Activated CD4-positive, CD25-positive, alpha-beta regulatory T cell treated with anti-CD3 and anti-CD28 coated beads, Interleukin-2, amount 50 U/mL, for 72 hours (primary cell): ENCODE measurements at places on chromosomes 4 and X.
A peak's percentile ranks its signal among the peaks of the same experiment; 100 is the strongest.

GRCh38 chr4:142278663-142279062, 567.4 kb downstream of the INPP4B start:
- no peak for DNase-seq

GRCh38 chrX:132219343-132219768, at the start of gene RAP2C:
TSS of gene RAP2C (minus strand) at chrX:132219447. CDS start at chrX:132217268, 2,179 bp downstream.
- DNase-seq, result peak; percentile 40

- DNase-seq, result no peak
Measured at GRCh38 chr4:66376396-66376795, 706.1 kb upstream of the EPHA5 start.

DNA sequence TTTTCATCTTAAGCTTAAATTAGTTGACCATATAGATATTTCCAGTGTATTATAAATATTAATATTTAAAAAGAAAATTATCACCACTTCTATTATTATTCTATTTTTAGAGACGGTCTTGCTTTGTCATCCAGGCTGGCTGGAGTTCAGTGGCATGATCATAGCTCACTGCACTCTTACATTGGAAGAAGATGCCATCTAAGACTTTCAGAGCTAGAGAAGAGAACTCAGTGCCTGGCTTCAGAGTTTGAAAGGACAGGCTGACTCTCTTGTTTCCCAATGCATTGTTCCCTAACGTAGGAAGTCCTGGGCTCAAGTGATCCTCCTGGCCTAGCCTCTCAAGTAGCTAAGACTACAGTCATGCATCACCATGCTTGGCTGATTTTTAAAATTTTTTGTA, 75.9 kb downstream of the FIP1L1 start:
- no peak for DNase-seq

DNA sequence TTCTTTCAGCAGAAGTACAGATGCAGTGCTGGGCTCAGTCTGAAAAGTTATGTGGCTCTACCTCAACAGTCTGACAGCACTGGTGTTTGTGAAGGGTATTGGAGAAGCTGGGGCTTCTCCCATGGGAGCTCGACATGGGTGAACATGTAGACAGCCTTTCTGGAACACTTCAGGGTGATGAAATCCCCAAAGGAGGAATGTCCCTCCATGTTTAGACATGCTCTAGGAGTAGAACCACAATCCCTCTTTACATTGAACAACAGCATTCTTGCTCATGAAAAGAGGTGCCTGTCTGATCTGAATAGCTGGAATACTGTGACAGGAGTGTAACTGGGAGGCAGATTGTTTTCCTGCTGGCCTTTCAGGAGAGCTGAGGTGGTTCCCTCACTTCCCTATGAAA, 53.8 kb upstream of the NAP1L2 start:
- DNase-seq, result no peak

DNA sequence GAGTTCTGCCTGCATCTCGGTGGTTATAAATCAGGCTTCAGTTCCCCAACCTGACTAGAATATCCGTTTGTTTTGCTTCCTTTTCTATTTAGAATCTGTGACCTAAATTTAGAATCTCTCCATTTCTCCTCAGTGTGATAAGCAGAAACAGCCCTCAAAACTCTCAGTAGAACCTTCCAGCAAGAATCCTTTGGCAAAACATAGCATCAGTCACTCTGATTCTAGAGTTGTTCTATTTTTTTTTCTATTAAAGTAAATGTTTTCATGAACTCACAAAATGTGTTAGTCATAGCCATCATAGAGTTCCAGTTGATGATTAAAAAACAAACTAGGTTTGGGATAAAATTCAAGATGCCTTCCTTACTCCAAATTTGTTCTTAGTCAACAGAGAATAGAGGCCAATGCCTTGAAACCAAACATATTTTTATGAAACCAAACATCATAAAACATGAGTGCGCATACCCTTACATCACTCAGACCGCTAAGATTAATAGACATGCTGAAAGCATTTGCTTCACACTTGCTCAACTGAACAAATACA, 13.2 kb upstream of the C1QTNF7 start:
- no peak for DNase-seq

DNA sequence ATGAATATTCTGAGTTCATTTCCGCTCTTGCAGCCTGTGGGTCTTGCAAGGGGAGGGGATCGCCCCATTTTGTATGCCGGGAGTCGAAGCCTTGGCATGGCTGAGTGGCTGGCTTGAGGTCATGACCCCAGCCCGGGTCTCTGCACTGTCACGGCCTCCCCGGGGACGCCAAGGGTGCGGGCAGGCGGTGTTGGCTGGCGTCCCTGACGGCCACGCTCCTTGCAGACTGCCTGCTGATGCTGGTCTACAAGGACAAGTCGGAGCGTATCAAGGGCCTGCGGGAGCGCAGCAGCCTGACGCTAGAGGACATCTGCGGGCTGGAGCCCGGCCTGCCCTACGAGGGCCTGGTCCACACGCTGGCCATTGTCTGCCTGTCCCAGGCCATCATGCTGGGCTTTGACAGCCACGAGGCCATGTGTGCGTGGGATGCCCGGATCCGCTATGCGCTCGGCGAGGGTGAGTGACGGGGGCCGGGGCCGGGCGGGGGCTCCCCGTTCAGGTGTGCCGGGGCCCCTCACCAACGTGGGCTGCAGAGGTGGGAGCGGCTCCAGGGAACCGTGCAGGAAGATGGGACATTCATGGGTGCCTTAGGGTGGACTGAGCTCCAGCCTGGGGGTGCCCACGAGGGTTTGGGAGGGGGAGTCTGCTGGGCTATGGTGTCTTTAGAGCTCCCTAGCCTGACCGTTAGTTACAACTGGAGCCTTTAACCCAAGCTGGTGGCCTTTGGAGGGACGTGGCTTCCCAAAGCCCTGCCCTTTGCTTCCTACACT, 10.3 kb downstream of the DOK7 start:
- DNase-seq, result no peak

DNA sequence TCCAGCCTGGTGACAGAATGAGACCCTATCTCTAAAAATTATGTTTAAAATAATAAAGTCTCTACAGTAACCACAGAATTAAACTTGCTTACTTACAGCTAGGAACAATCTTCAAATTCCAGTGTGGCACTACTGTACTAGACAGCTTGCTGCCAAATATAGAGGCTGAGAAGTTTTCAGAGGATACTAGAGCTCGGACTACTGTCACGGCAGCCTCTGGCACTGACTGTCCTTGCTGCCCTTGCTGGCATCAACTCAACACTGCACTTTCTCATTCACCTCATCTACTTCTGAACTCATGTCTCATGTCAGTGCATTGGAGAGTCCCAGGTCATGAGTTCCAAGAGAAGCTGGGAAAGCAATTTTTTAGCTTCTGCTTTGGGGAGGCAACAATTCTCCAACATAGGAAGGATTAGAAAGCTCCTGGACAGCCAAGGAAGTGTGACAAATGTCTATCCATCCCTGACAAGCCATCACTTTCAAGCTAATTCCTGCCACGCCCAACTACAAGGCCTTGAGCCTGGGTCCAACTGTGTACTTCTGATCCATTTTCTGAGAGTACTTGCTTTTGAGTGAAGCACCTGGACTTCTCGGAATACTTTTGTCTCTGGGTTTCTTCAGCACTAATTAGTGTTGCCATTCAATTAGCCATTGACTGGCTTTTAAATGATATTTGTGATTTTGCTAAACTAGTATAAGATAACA, 98.6 kb upstream of the NR3C2 start:
- DNase-seq, result no peak

DNA sequence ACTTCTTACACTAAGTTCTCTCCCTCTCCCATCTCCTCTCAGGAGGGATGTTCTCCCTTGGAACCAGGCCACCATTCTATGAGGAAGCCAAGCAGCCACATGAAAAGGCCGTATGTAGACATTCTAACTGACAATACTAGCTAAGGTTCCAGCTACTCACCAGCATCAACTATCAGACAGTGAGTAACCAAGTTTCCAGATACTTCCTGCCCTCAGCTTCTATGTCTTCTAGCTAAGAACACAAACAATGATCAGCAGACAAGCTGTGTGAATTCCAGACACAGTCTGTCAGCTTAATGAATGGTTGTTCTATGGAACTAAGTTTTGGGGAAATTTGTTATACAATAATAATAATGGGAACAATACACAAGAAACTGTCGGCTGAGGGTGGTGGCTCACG, 50.8 kb downstream of the SMIM14 start:
- DNase-seq, result no peak

DNA sequence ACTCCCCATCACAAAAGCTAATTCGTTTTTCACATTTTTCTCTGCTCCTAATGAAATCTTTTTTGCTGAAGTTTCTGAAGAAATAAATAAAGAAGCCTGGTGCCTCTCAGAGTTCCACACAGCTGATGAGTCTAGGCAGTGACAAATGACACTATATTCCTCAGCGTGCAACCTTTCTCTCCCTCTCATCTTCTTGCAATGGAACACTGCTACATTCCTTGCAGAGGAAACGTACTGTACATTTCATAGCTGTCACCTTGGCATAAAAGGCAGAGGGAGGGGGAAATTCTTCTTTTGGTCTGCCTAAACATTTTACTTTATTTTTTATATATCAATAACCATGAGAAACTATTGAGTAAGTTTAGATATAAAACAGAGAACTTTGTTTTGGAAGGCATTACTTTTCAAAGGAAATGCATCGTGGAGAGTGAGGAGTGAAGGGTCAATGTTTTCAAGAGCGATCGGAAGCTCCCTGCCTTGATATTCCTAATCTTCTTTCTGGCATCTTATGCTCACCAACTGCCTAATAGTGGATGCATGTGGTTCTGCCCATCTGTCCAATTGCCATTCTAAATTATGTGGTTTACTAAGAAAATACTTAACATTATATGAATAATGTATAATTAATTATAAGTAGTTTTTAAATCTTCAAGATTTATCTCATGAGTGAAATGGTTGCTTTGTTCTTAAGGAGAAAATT, 29.4 kb downstream of the SNCA start:
- no peak for DNase-seq

- no peak for DNase-seq
Measured at GRCh38 chr4:163382178-163382869, 38.6 kb downstream of the NPY5R start.

DNA sequence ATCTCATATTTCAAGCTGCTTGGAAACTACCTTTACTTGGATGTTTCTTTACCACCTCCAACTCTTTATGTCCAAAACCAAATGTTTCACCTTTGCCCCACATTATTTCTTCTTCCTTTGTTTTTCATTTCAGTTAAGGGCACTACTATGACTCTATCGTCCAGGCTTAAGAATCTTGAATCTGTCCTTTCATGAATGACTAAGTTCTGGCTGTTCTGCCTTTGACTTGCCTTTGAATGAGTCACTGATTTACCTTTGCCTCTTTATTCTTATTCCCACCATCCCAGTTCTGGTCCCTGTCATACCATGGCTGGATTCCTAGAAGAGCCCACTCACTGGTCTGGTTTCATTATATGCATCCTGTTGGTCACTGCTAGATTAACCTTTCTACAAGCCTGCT, 30.6 kb upstream of the PLAC1 start:
- DNase-seq, result no peak

GRCh38 chrX:19889582-19890342, 2.4 kb upstream of the SH3KBP1 start:
- DNase-seq, result no peak

- DNase-seq, result no peak
Measured at GRCh38 chr4:159779716-159780115, 676.8 kb downstream of the RAPGEF2 start.

- no peak for DNase-seq
Measured at GRCh38 chr4:112518675-112519074, 2.7 kb upstream of the NEUROG2 start.

DNA sequence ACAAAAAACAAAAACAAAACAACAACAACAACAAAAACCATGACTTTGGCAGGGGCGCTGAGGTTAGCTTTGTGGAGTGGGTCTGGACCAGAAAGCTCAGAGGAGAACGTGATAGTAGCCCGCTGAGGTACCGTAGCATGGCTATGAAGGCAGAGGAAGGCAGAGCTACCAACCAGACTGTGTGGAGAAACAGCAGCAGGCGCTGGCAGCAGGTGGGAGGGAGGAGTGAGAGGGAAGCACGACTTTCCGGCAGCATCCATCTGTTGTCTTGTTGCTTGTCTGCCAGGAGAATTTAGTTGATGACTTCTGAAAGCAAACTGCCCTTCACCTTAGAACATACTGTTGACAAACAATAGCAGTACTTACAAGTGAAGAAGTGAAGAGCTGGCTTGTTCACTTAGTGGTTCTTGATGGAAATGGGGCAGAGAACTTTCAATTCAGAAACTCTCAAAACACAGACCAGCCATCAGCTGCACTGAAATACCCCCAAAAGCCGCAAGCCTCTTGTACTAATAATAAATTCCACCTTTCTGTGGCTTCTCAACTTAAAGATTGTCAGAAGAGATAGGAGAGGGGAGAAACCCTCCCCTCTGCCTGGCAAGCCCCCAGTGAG, 447.2 kb downstream of the SLITRK2 start:
- DNase-seq, result no peak

GRCh38 chrX:137278825-137279224, 245.0 kb upstream of the GPR101 start:
- DNase-seq, result no peak

DNA sequence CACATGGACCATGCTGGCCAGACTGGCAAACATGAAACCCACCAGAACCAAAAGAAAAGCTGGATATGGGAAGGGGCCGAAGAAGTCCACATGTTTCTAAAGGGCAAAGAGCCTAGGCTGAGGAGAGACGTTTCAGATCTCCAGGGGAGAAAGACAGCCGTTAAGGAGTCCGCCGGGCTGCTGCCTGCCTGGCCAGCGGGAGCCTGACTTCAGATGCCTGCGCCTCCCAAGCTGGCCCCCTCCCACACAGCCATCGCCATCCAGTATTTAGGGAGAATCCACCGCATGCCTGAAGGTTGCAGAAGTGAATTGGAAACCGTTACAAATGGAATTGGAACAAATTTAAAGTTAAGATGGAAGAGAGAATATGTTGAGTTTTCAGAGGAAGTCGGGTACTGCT, 2.9 kb downstream of the TBL1X start:
- no peak for DNase-seq

DNA sequence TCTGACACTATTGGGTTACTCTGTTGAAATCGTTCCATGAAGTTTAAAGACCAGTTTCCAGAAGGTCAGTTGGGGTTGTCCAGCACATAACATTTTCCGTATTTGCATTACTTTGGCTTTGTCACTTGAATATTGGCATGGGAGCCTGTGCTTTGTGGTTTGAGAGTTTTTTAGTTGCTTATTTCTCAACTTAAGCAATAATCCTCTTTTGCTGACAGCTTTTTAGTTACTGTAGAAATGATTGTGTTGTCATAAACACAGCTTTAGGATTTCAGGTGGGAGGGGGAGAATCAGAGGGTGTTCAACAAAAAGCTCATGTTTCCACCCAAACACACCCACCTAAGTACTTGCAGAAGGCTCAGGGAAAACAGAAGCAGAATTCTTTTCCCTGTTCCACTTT, 210.7 kb upstream of the TLL1 start:
- no peak for DNase-seq

GRCh38 chr4:154073107-154073822, 284.4 kb upstream of the SFRP2 start:
- no peak for DNase-seq

- DNase-seq, result no peak
Measured at GRCh38 chrX:66872771-66873170, 233.9 kb upstream of the EDA2R start.

DNA sequence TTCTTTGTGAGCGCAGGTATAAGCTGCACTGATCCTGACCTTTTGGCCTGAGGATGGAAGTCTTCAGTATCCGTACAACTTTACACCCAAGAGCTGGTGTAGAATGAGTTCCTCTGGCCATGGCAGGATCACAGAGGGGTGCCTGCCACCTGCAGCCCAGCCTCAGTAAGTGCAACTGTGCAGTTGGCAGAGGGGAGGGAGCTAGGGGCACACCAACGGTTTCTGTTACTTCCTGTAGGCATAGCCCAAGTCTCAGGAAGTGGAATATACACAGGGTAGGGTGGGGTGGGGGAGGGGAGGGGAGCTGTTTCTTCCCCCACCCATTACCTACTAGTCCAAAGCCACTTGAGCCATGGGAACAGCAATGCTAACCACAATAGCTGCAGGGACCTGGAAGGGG, 85.4 kb upstream of the GBA3 start:
- DNase-seq, result no peak
